Hindlimb muscle (tissue), 1 donor: ENCODE measurements at places on chromosomes 11 and 22. TPM values are rescaled to one million over a fixed set of nuclear protein-coding genes. Genes with fewer than 3 reads are reported as not detected.
A peak's percentile ranks its signal among the peaks of the same experiment; 100 is the strongest.

- DNase-seq, result no peak
Measured at GRCh38 chr11:102974552-102975280, 19.2 kb upstream of the MMP13 start.

DNA sequence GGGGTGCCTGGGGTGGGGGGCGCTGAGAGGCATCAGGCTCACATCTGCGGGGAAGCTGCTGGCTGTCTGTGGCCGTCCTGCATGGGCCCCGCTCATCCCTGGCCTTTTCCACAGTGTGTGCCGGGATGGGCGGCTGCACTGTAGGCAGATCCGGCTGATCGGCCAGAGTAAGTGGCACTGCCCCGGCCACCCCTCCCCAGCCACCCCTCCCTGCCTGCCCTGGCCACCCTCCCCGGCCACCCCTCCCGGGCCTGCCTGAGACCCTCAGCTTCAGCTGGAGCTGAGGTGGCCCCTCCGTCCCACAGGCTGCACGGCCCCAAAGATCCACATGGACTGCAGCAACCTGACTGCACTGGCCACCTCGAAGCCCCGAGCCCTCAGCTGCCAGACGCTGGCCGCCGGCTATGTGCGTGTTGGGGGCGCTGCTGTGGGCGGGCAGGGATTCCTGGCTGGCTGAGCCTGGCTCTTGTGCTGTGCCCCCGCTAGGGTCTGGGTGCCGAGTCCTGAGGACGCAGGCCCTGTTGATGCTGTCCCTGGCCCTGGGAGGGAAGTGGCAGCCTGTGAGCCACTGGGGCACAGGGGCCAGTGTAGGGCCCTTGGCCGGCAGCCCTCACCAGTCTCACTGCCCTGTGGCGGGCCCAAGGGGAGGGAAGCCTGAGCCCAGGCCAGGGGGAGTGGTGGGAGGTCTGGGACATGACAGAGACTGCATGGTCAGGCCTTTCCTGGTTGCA is 10.9 kb downstream of the MUC2 start:
- DNase-seq, result no peak

DNA sequence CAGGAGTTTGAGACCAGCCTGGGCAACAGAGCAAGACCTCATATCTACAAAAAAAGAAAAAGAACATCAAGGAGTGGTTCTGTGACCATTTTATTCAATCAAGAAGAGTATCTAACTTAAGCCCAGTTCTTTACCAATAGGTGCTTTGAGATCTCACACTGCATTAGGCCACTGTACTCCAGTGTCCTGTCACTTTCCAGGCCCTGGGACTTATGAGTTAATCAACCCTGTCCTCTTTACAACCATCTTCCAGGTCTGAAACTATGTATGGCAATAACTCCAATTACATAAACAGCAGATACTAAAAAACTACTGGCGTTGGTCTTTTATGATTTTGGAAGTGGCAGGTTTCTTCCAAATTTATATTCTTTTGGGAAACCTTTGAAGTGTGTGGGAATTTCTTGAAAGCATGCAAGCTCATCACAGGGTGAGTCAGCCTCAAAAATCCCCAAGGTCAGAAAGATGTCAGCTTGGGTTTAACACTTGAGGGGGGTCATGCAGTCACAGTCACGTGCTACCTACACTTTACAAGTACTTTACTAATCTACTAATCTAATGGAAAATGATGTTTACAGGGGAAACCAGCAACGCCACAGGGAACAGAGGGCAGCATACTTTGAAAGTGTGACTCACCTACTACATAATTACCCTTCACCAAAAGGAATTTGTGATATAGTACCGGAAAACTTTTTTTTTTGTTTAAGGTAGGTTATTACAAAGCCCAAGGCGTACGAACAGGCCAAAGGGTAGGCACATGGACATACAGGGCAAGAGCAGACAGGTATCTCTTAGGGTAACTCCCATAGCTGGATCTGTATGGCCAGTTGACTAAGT is 15.6 kb downstream of the PISD start:
- DNase-seq, result no peak

DNA sequence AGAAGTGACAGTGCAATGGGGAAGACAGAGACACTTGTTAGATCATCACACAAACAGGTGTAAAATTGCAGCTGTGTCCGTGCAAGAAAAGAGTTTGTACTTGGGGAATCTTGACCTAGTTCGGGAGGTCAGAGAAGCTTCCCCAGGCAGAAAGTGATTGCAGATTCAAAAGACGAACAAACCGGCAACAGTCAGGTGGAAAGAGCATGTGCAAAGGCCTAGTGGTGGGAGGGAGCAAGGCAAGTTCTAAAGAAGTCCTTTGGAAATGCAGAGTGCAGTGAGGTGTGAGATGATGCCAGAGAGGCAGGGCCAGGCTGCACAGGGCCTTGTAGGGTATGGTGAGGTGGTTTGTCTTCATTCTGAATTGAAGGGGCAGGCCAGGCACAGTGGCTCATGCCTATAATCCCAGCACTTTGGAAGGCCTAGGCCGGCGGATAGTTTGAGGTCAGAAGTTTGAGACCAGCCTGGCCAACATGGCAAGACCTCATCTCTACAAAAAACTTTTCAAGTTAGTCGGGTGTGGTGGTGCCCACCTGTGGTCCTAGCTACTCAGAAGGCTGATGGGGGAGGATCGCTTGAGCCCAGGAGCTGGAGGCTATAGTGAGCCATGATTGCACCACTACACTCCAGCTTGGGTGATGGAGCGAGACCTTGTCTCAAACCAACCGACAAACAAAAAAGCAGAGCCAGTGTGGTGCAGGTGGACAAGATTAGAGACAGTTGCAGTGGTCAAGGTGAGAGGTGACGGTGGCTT is 1.9 kb upstream of the ESS2 start:
- no peak for DNase-seq

- DNase-seq, result peak; percentile 12
Measured at GRCh38 chr11:92941676-92942571, 27.5 kb upstream of the MTNR1B start.

- DNase-seq, result no peak
Measured at GRCh38 chr11:69293087-69293486, 868 bp upstream of the MYEOV start.

DNA sequence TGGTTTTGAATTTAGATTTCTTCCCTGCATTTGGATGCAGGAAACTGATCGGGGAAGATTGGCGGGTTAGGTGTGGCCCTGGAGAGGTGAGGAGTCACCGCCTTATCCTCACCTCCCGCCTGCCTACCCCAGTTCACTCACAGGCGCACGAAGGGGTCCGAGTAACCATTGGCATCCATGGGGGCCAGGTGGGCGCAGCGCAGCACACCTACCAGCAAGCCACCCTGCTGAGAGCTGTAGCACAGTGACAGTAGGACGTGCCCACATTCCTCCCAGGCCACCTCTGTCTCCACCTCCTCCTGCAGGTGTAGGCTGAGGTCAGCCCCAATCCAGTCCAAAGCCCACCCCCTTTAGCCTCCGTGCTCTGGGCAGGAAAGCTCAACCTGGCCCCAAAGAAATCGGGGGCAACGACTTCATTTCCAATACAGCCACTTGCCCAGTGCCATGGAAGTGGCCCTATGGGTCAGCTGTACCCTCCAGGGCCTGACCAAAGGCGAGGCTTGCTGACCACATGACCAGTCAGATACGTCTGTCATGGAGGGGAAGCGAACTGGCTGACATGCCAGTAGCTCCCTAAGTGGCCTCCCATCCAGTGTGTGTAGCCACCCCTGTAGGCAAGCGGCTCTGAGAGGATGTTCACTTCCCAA is 6.7 kb downstream of the NDUFV1 start:
- DNase-seq, result no peak

DNA sequence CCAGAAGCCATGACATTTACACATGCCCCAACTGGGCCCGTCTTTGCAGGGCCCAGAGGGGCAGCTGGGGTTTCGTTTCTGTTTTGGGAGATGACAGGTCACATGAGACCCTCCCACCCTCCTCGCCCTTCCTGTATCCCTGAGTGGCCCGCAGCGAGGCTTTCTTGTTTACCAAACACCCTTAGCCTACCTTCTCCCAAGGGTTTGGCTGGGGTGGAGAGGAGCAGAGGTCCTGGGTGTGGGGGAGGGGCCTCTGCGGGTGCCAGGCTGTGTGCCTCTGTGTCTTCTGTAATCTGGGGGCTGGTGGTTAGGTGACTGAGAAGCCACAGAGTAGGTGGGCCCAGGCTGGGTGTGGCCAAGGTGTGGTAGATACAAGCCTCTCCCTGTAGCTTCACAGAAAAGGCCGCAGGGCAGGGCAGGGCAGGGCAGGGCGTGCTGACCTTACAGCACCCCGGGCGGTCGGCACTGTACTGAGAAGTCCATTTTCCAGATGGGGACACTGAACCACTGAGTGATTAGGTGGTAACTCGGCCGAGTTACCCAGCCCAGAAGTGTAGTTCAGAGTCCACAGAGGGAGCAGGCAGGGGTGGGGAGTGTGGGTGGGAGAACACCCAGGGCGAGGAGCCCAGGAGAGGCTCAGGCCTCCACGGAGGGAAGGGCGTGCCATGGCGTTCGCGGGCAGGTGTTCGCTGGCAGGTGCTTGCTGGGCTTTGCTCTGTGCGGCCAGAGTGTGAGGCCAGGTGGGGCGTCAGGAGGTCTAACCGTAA is 8.7 kb downstream of the PRR5 start:
- no peak for DNase-seq

GRCh38 chr11:126165757-126166156 is 45.7 kb downstream of the RPUSD4 start:
- no peak for DNase-seq

DNA sequence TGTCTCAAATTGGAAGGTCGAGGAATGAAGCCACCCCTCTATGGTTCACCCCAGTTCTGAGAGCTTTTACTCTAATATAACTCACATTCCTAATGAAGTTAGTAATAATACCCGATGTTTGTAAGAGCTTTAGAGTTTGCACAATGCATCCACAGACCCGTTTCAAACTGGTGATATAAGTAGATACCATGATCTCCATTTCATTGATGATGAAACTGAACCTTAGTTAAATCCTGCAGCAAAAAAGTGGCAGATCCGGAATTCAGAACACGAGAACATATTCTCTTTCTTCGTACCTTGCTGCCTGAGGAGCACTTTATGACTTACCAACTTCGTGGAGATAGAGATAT is 757 bp upstream of the RBFOX2 start:
- no peak for DNase-seq

The SIPA1 gene
- 41.7 TPM for polyA plus RNA-seq

The ATL3 gene
- 14.1 TPM for polyA plus RNA-seq

The SPI1 gene
- polyA plus RNA-seq, result 11.3 TPM

The SYT8 gene
- 0.44 TPM for polyA plus RNA-seq

The MUC5B gene
- 0.03 TPM for polyA plus RNA-seq

The OR51G2 gene
- polyA plus RNA-seq, result not detected

The PGGHG gene
- 15.6 TPM for polyA plus RNA-seq

The DERL3 gene
- 1.2 TPM for polyA plus RNA-seq
